Activated CD4-positive, alpha-beta memory T cell treated with anti-CD3 and anti-CD28 coated beads for 36 hours (primary cell): ENCODE measurements at places on chromosomes 5 and 9. TPM values are rescaled to one million over a fixed set of nuclear protein-coding genes. Genes with fewer than 3 reads are reported as not detected.

Gene LRSAM1
- 19.7 TPM for total RNA-seq

Gene CBY3
- 0.61 TPM for total RNA-seq

Gene TGFBR1
- 26.3 TPM for total RNA-seq

Gene BASP1
- 0.48 TPM for total RNA-seq

Gene LCNL1
- not detected for total RNA-seq

Gene TNIP1
- total RNA-seq: 388 TPM

Gene SETX
- 41.6 TPM for total RNA-seq

Gene ZDHHC11B
- total RNA-seq: 0.34 TPM

Gene SH3PXD2B
- 0.99 TPM for total RNA-seq

Gene GMCL2
- total RNA-seq: not detected

Gene SMC5
- total RNA-seq: 34.1 TPM

Gene SUSD3
- 67.0 TPM for total RNA-seq

Gene EQTN
- total RNA-seq: not detected

Gene CPEB4
- total RNA-seq: 11.4 TPM

Gene YTHDC2
- 28.9 TPM for total RNA-seq

Gene NREP
- 3.0 TPM for total RNA-seq

Gene SHROOM1
- 1.2 TPM for total RNA-seq

Gene ORM2
- not detected for total RNA-seq

Gene HSPB3
- not detected for total RNA-seq

Gene RAPGEF1
- 92.3 TPM for total RNA-seq

Gene AFAP1L1
- not detected for total RNA-seq

Gene NRARP
- 0.82 TPM for total RNA-seq

Gene CATSPER3
- total RNA-seq: 0.45 TPM

Gene NACC2
- 8.1 TPM for total RNA-seq

Gene SCGB3A1
- not detected for total RNA-seq

Gene PCDHGA11
- total RNA-seq: not detected

Gene ADAMTSL1
- not detected for total RNA-seq

Gene DMRTA1
- not detected for total RNA-seq

Gene VCAN
- not detected for total RNA-seq

Gene TXNDC8
- total RNA-seq: not detected

Gene PFN3
- not detected for total RNA-seq

Gene ECSCR
- total RNA-seq: 3.7 TPM

Gene PCDHAC1
- not detected for total RNA-seq

Gene WDR31
- 1.6 TPM for total RNA-seq

Gene FOXD4L4
- total RNA-seq: not detected

Gene DNM1
- total RNA-seq: 1.1 TPM

Gene SLC45A2
- not detected for total RNA-seq

Gene N4BP3
- total RNA-seq: 3.2 TPM

Gene PAEP
- not detected for total RNA-seq

Gene POC5
- total RNA-seq: 21.8 TPM

Gene NUTM2F
- total RNA-seq: not detected

Gene FBP1
- 0.68 TPM for total RNA-seq

Gene EIF4E1B
- not detected for total RNA-seq

Gene ECPAS
- total RNA-seq: 66.5 TPM

Gene ADAMTS2
- not detected for total RNA-seq

Gene GRIN3A
- not detected for total RNA-seq

Gene SPINK7
- total RNA-seq: not detected

Gene CHD1
- 50.1 TPM for total RNA-seq

Gene KIF24
- total RNA-seq: 5.6 TPM

Gene F2R
- 6.5 TPM for total RNA-seq

Gene DAB2IP
- total RNA-seq: not detected

Gene GPR21
- total RNA-seq: not detected
